ENCODE measurements at places on chromosomes 11 and 22.

- H3K4me3 ChIP-seq: no peak overlapping the region
- no peak for DNase-seq
- no peak overlapping the region for H3K27ac ChIP-seq
- no peaks in the 10 kb centered on the region for H3K27me3 ChIP-seq
Observed at GRCh38 chr11:48019595-48019994, 39.2 kb downstream of the PTPRJ start.

GRCh38 chr11:115220911-115221310 is 283.3 kb downstream of the CADM1 start:
- no peaks in the 10 kb centered on the region for H3K27me3 ChIP-seq
- H3K4me3 ChIP-seq: no peak overlapping the region
- no peak for DNase-seq
- H3K36me3 ChIP-seq: no peaks in the 10 kb centered on the region

DNA sequence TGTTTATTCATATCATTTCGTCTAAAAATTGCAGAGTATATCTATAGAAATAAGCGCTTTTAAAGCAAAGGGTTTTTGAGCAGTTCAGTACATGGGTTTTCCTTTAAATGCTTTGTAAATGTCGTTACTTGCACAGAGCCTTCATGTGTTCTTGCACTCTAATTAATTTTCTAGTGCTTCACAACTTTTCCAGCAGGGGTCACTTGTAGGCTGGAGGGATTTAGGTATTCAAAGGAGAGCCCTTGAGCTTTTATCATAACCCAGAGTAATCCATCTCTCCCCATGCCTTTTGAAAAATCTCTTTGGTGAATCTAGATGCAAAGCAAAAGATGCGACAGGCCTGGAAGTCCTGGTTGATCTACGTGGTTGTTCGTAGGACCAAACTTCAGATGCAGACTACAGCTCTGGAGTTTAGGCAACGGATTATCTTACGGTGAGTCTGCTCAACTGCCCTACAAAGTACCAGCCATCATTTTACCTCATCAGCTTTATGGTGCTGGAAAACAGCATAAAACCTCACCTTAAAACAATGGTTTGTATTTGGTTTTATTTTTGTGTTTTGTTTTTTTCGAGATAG is 60.4 kb downstream of the SFI1 start:
- H3K4me1 ChIP-seq: peaks cover 9% of the 10 kb centered on the region
- H3K27me3 ChIP-seq: no peaks in the 10 kb centered on the region
- H3K27ac ChIP-seq: no peak overlapping the region

- DNase-seq: no peak
- H3K27me3 ChIP-seq: no peaks in the 10 kb centered on the region
- no peaks in the 10 kb centered on the region for H3K4me1 ChIP-seq
- H3K27ac ChIP-seq: no peak overlapping the region
- H3K4me3 ChIP-seq: no peak overlapping the region
Observed at GRCh38 chr22:37283393-37283937, 1.2 kb downstream of the CYTH4 start.

DNA sequence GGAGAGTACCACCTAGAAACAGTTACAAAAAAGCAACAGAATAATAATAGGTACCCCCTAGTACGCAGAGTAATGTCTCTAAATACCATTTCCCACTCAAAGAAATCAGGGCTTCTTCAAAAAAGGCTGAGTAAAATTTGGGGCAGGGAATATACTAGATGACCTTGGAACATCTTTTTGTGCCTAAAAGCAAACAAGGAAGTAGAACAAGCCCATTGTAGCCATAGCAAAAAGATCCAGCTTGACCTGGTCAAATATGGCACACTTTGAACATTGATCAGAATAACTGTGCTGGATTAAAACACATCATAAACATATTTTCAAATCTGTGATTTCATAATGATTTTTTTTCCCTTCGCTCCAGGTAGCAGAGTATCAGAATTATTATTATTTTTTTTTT is 91.5 kb downstream of the YAP1 start:
- no peaks in the 10 kb centered on the region for H3K27me3 ChIP-seq
- peaks cover 9% of the 10 kb centered on the region for H3K36me3 ChIP-seq
- DNase-seq: no peak
- no peak overlapping the region for H3K4me3 ChIP-seq
- H3K4me1 ChIP-seq: peaks cover 19% of the 10 kb centered on the region
- no peak overlapping the region for H3K27ac ChIP-seq

DNA sequence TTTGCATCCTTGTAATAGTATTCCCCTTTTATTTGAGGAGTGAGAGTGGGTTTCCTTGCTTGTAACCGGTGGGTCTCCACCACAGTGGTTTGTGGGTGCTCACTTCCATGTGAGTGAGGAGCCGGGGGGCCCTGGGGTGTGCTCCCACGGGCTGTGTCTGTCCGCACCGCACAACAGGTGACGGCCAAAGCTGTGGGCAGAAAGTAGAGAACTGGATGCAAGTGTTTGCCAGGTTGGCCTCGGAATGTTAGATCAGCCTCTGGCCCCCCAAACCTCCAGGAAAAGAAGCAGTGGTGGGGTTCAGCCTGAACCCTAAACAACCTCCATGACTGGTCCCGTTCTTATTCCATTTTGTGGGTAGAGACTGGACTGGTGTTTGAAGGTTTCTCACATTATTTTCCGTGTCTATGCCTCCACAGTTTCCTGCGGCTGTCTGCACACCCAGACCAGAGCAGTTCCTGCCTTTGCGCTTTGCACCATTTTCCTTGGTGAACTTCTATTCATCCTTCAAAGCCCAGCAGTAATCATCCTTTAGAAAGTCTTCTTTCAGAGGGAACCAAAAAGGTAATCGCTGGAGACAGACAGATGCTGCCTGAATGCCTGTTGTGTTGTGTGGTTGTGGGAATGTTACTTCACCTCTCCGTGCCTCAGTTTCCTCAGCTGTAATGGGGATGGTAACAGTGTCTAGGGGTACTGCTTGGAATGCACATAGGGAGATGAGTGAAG is 77.2 kb downstream of the MYEOV start:
- no peaks in the 10 kb centered on the region for H3K27me3 ChIP-seq
- no peak overlapping the region for H3K27ac ChIP-seq
- DNase-seq: no peak
- peaks cover 93% of the 10 kb centered on the region for H3K36me3 ChIP-seq
- H3K4me1 ChIP-seq: peaks cover 19% of the 10 kb centered on the region

GRCh38 chr11:69808667-69809086 is 10.5 kb downstream of the FGF3 start:
- H3K4me3 ChIP-seq: no peak overlapping the region
- no peaks in the 10 kb centered on the region for H3K27me3 ChIP-seq
- H3K4me1 ChIP-seq: no peaks in the 10 kb centered on the region
- DNase-seq: peak; percentile 35

DNA sequence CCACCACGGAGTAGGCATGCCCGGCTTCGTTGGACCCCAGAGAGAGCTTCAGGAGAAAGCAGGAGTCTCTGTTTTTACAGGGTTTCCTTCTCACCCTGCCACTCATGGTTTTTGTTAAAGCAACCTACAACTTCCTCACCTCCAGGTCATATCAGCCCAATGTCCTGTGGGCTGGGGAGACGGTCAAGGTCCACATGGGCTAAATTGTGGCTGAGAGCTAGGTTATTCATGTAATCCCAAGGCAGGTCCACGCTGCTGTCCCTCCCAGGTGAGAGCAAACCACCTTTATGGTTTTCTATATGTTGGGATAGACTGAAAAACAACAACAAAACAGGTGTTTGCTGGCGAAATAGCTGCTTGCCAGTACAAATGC is 19.5 kb downstream of the TSPAN32 start:
- no peaks in the 10 kb centered on the region for H3K36me3 ChIP-seq
- no peak overlapping the region for H3K4me3 ChIP-seq
- DNase-seq: no peak
- H3K27ac ChIP-seq: no peak overlapping the region
- no peaks in the 10 kb centered on the region for H3K27me3 ChIP-seq

DNA sequence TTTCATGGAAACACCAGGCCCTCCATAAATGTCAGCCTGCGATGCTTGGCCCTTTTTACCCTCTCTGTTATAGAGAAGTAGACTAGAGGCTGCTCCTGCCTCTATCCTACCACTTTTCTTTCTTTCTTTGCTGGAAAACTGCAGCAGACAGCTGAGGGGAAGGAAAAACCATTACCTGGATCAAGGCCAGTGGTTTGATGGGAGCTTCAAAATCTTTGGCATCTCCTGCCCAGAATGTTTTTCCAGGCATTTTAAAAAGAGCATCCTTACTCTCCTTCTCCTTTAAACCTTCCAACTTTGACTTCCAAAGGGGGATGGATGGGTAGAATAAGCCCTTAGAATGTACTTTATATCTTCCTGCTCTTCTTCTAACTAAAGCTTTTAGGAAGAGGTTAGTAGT is 44.9 kb downstream of the EXT2 start:
- no peaks in the 10 kb centered on the region for H3K27me3 ChIP-seq
- H3K4me3 ChIP-seq: no peak overlapping the region
- H3K27ac ChIP-seq: no peak overlapping the region
- H3K36me3 ChIP-seq: peaks cover 23% of the 10 kb centered on the region
- no peak for DNase-seq
- peaks cover 39% of the 10 kb centered on the region for H3K4me1 ChIP-seq

- no peak within 1 kb of the TSS for H3K27ac ChIP-seq
- no peaks in the 10 kb centered on the region for H3K36me3 ChIP-seq
- no peak for DNase-seq
- H3K27me3 ChIP-seq: no peaks in the 10 kb centered on the region
- peaks cover 9% of the 10 kb centered on the region for H3K4me1 ChIP-seq
Observed at GRCh38 chr11:63015521-63016215, at the start of gene SLC22A8. Gene SLC22A8 (minus strand): TSS chr11:63015841. CDS start chr11:63014958, 883 bp downstream.
